Activated T-helper 1 cell treated with anti-CD3 and anti-CD28 coated beads, Interleukin-2, amount 50 U/mL, for 16 hours (primary cell): ENCODE measurements at places on chromosomes 16 and 17.

- DNase-seq, result no peak
These were observed 325.5 kb downstream of the C16orf95 start for GRCh38 chr16:86991679-86992078.

DNA sequence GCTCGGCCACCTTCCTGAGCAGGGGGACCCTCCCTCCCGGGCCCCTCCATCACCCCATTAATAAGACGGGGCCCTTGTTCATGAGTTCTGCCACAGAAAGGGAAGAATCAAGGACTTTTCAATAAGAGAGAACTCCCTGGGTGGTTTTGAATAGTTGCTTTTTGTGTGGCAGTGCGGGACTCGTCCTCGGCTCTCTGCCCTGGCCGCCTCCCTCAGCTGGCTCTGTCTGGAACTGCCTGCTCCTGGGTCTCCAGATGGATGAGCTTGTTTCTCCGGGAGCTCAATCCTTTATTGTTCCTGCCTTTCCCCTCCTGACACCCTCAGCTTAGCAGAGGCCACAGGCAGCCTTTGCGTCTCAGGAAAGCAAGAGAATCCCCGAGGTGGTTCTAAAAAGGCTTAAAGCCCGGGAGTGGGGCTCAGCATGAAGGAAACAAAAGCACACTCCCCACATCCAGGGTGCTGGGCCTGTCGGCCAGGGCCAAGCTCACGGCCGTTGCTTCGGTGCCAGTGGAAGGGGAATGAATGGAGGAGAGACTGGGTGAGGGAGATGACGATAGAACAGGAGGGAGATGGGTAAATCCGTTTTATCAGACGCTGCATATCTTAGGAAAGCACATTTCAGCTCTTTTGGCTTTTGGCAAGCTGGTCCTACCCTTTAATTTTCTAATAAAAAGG, 60.2 kb downstream of the RAI1 start:
- no peak for DNase-seq

- DNase-seq, result no peak
These were observed 36.0 kb downstream of the IL21R start for GRCh38 chr16:27437946-27438345.

DNA sequence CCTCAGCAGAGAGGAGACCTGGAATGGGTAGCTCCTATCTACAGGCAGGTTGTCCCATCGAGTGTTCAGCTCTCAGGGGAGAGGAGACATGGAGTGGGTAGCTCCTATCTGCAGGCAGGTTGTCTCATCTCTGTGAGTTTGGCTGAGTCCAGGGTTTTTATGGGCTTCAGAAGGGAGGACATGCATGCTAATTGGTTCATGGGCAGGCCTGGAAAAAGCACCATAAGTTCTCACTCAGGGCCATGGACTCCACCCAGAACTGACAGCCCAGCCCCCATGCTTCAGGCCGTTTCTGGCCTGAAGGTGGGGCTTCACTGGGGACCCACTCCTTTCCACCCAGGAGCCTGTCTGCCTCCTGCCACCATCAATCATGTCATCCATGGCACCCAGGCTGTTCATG, 84.0 kb downstream of the CYB561 start:
- DNase-seq, result no peak

GRCh38 chr16:49416001-49416675, 42.5 kb downstream of the C16orf78 start:
- DNase-seq, result no peak

DNA sequence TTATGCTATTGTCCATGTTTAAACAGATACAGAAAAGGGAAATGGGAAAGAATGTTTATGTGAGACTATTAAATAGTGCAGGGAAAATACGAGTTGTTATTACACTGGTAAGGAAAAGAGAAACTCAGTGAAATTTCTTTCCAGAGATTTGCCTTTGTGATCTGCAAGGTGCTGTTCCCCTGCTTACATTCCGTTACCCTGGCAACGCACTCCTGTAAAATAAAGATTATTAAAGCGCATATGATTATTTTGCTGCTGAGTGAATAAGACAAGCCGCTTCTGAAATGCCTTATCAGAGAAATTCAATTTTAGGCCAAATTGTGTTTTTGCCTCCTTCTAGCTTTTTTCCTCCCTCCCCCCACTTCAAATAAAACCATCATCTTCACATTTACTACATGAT, 328.6 kb upstream of the PMFBP1 start:
- DNase-seq, result no peak

- no peak for DNase-seq
These were observed 8.4 kb upstream of the HSBP1 start for GRCh38 chr16:83799336-83799735.

GRCh38 chr17:59353106-59353854, 21.8 kb downstream of the YPEL2 start:
- no peak for DNase-seq

DNA sequence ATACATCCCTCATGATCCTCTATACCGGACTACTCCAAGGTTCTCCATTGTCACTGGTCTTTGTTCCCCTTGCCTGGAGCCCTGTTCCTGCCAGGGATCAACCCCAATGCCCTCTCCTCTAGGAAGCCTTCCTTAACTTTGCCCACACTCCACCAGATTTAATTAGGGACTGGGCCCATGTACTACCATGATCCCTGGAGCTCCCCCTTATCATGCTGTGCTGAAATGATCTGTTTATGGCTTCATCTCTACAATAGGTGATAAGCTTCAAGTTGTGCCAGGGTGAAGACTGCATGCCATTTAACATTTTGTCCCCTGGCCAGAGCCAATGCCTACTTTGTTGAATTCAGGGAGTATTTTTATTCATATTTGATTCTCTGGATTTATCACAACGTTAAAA, 17.9 kb upstream of the IRX5 start:
- DNase-seq, result no peak

- no peak for DNase-seq
These were observed 4.1 kb downstream of the DECR2 start for GRCh38 chr16:405548-406506.

DNA sequence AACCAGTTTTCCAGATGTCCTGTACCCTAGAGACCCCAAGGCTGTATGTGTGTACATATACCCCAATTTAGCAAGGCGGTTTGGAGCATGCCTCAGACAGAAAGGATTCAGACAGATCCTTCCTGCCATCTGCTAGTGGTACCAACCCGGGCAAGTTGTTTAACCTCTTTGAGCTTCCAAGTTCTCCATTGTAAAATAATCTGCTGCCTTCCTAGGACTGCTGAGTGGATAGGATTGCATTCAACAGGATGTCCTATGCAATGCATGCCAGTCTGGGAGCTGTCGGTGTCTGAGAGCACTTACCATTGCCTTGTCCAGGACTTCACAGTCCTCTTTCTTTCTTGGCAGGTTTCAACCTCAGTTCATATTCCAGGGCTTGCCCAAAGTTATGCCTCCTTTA, 1.9 kb downstream of the CDH13 start:
- no peak for DNase-seq

GRCh38 chr17:69581061-69581961, 166.8 kb downstream of the MAP2K6 start:
- no peak for DNase-seq

DNA sequence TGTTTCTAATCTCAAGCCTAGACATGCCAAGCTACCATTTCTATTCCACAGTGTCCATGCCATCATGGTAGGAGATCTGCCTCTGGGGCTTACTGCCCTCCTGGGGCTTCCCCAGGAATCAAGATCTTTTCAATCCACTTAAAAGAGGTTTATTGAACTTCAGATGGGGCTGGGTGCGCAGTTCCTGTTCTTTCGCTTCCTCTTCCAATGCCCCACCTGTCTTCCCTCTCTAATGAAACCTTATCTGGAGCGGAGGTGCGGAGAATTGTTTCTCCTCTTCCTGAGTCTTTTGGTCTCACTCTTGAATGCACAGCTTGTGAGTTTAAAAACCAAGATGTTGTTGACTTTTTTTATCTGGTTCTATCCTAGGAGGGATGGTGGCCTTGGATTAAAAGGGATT, 30.4 kb upstream of the METTL16 start:
- DNase-seq, result no peak

DNA sequence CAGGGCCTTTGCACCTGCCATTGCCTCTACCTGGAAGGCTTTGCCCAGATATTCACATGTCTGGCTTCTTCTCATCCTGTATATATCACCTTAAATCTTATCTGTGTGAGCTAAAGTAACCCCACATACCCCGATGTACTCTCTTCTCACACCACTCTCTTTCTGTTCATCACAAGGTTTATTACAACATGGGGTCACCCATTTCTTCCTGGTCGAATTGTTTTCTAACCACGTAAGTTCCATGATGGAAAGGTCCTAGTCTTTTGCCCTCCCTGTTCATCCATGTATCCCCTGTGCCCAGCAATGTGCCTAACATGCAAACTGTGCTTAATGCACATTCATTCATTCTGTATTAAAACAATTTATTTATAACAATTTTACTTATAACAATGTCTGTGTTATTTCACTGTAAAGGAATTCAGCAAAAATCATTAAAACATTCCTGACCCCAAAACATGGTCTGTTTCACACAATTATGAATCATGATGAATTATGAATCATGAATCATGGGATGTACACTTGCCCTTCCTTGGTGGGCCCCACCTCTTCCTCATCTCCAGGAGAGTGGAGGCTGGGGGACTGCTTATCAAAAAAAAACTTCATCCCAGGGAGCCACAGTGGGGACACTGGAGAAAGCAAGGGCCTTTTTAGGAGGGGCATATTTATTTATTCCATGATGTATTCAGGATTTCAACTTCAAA, 336.4 kb downstream of the GRIN2A start:
- no peak for DNase-seq

- no peak for DNase-seq
These were observed 60.9 kb downstream of the RAI1 start for GRCh38 chr17:17742133-17742621.

- DNase-seq, result no peak
These were observed 23.0 kb upstream of the RNF135 start for GRCh38 chr17:30947796-30948195.

DNA sequence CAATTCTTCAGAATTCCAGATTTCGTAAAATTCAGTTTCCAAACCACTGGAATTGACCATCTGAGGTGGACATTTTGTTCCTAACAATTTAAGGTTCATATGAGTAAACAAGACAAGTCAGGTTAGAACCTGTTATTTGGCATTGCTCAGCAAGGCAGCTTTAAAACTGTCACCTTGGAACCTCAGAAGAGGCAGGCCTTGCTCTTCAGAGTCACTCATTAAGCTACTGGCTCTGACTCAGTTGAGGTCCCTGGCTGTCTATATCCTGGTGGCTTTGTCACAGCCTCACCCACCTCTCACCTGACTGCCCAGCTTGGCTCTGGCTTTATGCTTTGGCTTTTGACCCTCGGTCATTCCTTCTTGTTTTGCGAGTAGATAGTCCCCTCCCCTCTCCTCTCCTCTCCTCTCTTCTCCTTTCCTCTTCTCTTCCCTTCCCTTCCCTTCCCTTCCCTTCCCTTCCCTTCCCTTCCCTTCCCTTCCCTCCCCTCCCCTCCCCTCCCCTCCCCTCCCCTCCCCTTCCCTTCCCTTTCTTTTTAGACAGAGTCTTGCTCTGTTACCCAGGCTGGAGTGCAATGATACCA, 238.4 kb downstream of the SHISA9 start:
- no peak for DNase-seq

DNA sequence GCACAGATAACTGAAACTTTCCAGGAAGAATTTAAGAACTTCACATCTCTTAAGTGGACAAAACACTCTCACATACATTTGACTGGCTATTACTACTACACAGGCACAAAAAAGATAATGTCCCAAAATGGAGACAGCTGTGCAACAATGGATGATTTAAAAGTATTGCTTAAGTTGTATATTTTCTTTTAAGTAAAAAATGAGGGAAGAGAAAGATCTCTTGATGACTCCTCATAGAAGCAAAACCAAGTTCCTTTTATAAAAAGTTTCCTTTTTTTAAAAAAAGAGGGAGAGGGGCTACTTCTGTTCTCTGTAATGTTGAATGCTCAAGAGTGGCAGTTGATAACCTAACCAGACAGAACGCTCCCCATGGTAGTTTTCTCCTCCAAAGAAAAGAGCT, 195.5 kb downstream of the ZFHX3 start:
- no peak for DNase-seq

DNA sequence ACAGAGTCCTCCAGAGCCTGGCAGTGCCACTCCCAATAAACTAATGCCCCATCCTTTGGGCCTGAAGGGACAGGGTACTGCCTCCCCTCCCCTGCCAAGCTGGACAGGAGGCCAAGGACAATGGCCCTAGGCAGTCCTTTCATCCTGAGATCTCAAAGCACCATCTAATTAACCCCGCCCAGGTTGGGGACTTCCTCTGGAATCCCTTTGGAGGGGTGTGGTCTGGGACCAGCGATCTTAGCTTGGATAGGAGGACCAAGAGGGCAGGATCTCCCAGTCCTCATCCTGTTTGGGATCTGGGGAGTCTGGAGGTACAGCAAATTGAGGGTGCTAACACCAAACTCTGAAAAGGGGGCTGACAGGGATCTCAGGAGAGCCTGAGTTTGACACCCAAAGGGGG, 18.2 kb upstream of the SP6 start:
- DNase-seq, result no peak

GRCh38 chr17:50879086-50879485, 12.9 kb upstream of the TOB1 start:
- DNase-seq, result no peak

DNA sequence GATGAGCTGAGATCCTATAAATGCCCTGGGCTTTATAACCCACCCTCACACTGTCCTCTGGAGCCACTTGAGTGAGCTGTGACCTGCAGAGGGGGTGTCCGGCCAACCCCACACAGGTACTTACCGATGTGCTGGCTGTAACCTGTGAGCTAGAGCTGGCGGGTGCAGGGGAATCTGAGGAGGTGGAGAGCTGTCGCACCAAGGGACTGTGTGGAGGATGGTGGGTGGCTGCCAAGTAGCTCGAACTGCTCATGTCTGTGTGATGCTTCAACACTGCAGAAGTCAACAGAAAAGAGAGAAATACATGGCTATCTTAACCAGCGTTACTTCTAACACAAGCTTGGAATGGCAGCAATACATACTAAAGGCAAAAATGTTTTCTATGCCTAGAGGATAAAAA, 39.4 kb downstream of the STH start:
- no peak for DNase-seq

DNA sequence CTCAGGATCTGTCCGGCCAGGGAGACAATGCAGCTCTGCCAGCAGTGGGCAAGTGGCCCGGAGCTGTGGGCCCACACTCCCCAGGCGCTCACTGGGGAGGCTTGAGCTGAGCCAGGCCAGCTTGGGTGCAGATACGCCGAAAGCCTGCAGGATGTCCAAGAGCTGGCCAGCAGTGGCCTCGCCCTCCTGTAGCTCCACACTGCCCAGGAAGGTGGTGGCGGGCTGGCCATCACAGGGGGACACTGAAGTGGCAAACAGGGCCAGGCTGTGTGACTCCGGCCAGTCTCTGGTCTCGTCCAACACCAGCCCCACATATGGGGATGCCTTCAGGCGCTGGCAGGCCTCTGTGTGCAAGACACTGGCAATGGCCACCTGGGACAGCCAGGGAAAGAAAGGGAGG, 9.6 kb downstream of the C17orf113 start:
- no peak for DNase-seq
